ENCODE measurements at places on chromosomes 7 and 10.

DNA sequence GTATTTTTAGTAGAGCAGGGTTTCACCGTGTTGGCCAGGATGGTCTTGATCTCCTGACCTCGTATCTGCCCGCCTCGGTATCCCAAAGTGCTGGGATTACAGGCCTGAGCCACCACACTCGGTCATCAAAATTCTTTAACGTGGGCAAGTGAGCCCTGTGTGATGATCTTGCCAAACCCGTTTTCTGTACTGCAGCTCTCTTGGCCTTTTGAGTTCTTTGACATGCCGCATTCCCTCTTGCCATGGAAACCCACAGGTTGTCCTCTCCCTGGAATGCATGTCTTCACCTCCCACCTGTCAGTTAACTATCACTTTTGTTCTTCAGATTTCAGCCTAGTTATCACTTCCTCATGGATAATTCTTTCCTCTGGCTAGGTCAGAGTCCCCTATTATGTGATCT, 5.0 kb downstream of the NUP205 start:
- DNase-seq = no peak

GRCh38 chr7:27312820-27313219, 70.2 kb downstream of the EVX1 start:
- no peak for DNase-seq

- DNase-seq = no peak
Measured at GRCh38 chr10:48684463-48684791, 246 bp upstream of the WDFY4 start.

DNA sequence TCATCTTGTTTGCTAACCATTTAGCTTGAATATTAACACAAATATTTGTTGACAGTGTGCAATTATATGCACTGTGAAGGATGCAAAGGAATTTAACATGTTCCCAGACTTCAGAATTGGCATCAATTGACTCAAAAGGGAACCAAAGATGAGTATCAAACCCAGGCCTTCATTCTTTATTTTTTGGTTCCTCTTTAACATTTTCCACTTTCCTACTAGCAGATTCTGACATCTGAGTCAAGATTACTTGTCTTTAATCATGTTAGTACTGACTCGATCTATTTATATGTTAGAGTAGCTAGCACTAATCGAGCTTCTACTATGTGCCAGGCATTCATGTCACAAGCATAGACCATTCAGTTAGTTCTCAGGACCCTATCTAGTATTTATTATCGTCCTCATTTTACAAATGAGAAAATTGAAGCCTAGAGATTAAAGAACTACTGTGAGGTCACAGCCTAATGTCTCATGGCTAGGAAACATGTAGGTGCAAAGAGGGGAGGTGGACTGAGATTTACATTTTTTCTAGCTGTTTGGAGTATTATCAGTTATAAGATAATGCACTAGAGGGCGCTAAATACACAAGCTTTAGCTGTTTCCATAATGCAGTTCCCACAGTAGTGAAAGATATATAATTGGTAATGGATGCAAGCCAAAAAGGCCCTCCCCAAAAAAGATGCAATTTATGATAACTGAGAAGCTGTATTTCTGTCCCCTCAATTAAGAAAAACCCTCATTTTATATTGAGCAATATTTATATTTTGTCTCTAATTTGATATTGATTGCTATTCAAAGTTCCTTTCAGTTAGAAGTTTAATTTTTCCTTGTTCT, 32.9 kb upstream of the KMT2E start:
- DNase-seq = no peak

- no peak for DNase-seq
Measured at GRCh38 chr7:100629117-100629716, 12.1 kb downstream of the TFR2 start.

Measured in spleen (tissue), 13 donors.